ENCODE measurements at places on chromosomes 11 and 22.

DNA sequence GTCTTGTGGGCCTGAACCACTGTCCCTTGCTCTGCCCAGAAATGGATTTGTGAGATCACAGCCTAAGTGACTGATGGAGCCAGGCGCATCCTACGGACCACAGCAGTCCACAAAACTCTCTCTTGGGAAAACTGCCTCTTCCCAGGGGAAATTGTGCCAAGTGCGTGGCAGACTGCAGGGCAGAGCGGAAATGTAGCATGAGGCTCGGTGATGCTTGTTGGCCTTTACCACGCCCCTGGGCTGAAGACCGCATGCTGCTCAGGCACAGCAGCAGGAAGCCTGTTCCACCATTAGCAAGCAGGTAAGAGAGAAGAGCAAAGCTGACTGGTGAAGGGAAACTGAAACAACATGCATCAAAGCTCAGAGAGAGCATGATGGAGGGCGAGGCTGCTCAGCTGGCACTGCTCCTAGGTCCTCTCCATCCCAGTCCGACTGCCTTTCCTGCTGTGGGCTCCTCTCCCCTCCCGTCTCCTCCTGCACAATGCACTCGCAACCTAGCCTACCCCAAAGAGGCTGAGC, 26.5 kb upstream of the SCARF2 start:
- DNase-seq: no peak

DNA sequence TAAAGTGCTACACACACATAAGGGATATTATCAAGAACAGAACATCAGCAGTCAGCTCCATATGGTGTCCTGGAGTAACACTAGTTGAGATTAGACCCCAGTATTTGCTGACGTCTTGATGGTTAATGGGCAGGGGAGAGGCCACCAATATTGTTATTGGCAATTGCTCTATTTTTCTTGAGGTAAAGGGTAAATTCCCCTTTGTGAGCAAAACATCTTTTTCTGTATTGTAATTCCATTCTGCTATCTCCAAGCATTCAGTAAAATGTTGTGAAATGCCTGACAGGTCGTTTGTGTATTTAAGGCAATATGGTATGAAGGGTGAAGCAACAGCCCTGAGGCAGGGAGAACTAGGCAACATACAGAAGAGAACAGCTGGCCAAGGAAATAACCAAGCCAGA, 21.9 kb downstream of the PC start:
- peak; percentile 99 for DNase-seq

GRCh38 chr11:88521399-88521798, 183.9 kb upstream of the CTSC start:
- peak; percentile 68 for DNase-seq

DNA sequence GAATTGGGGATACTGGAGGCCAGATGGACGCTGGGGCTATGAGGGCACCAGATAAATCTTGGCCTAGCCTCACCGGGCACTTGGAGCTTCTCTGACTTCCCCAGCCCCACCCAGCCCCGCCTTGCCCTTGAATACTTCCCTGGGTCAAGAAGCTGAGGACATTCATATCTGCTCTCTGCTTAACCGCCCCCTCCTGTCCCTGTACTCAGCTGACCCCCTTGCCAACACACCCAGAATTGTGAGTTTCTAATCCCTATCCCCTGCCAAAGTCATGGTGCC, 22.0 kb downstream of the FADS3 start:
- no peak for DNase-seq

- DNase-seq: no peak
Observed at GRCh38 chr11:98136357-98136756, 884.4 kb upstream of the CNTN5 start.

GRCh38 chr11:34302046-34302921, 55.5 kb downstream of the ABTB2 start:
- peak; percentile 90 for DNase-seq

- DNase-seq: no peak
Observed at GRCh38 chr22:32832174-32832573, 30.7 kb downstream of the TIMP3 start.

Data from choroid plexus epithelial cell (primary cell).